ENCODE measurements at places on chromosomes 1 and 21.

GRCh38 chr1:94011709-94012595 lies 102.7 kb upstream of the GCLM start:
- no peak for DNase-seq

- DNase-seq, result no peak
Measured at GRCh38 chr1:1332774-1333480, 1.8 kb downstream of the TAS1R3 start.

DNA sequence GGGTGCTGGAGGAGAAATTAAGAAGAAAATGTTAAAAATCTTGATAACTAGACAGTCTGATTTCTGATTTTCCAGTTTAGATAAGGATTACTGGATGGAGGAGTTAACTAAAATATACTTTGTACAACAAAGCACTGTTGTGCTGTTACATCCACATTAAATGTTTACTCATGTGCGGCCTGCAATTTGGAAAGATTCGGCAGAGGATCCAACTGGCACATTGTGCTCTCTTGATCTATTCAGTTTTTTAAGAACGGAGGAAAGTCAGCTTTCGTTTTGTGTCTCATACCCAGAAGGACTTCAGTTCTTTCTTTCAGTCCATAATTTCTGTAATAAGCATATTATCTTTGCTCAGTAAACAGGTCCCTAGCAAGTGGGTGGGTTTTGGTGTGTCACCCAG lies 52.5 kb downstream of the UCK2 start:
- no peak for DNase-seq

DNA sequence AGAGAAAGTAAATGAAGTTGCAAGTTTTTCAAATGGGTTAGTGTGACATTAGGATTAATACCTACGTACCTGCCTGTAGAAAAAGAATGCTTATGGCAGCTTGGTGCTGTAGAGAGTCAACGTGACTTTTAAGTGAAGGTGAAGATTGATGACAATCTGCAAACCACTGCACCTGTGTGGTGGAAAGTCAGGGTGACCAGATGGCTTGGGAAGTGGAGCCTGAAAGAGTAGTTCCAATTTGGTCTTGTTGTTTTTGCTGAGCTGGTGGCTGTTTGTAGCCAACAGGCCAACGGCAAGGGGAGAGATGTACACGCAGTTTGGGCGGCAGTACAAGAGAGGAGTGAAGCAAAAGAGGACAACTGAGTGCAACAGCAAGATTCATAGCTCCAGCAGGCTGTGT lies 78.1 kb upstream of the JAK1 start:
- no peak for DNase-seq

DNA sequence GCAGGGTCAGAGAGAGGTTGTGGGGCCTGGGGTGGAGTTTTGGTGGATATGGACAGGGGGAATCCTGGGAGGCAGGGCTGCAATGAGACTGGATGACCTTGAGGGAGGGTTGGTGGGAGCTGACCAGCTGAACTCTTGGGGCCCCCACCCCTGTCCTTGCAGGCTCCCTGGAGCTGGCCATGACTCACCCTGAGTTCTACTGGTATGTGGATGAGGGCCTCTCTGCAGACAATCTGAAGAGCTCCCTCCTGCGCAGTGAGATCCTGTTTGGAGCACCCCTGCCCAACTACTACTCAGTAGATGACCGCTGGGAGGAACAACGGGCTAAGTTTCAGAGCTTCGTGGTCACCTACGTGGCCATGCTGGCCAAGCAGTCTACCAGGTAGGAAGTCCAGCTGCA lies 23.6 kb downstream of the DISP3 start:
- no peak for DNase-seq

DNA sequence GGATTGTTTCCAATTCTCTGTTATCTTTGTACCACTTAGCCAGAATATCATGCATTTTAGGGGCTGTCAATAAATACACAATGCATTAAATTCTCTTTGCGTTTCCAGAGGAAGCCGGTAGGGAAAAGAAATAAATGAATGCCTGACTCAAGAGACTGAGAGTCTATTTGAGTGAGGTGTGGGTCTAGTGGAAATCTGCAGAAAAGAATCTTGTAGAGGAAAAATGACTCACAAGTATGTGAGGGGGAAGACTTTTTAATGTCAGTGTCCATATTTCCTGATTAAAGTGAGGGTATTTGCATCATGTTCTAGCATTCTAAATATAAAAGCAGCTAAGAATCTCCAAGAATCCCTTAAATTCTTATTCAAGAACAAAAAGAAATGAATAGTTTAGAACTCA lies 271.1 kb downstream of the PTPRC start:
- no peak for DNase-seq

DNA sequence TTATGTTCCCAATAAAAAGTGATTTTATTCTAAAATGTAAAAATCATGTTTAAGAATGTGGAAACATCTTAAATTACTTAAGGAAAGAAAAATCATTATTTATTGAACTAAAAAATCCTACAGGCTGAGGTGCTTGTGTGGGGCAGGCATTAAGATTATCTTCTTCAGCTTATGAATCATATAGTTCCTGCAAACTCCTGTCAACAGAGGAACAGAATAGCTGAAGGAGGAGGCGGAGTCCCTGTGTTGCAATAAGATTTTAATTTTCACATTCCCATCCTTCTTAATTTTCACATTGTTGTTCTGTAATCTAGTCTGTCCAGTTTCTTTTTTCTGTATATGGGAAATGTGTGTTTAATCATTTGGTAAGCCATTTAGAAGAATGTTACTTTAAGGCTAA lies 20.6 kb upstream of the OLFML3 start:
- no peak for DNase-seq
